ENCODE measurements at places on chromosomes 11 and 22.

DNA sequence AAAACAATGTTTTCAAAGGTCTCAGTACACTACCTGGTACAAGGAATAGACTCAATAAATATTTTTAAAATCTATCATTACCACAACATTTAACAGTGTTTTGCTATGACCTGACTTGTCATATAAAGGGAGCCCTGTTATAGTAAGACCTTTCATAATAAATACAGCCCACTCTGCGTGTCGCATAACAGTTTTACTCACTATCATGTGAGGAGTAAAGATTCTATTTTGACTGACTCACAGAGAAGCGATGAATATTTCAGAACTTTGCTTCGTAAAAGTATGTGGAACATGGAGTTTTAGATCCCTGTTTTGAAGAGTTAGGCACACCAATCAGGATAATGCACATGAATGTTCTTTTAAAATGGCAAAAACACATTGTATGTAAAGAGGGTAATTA is 531.2 kb downstream of the KCNA4 start:
- no peak for DNase-seq

DNA sequence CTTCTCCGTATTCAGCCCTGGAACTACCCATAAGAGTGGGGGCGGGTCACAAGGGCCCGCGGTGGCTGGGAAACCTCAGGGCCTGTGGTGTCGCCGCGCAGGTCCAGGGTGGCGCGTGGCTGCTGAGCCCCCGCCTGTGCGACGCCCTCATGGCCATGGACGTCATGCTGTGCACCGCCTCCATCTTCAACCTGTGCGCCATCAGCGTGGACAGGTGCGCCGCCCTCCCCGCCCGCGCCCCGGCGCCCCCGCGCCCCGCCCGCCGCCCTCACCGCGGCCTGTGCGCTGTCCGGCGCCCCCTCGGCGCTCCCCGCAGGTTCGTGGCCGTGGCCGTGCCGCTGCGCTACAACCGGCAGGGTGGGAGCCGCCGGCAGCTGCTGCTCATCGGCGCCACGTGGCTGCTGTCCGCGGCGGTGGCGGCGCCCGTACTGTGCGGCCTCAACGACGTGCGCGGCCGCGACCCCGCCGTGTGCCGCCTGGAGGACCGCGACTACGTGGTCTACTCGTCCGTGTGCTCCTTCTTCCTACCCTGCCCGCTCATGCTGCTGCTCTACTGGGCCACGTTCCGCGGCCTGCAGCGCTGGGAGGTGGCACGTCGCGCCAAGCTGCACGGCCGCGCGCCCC is 2.4 kb downstream of the DRD4 start:
- DNase-seq: no peak

DNA sequence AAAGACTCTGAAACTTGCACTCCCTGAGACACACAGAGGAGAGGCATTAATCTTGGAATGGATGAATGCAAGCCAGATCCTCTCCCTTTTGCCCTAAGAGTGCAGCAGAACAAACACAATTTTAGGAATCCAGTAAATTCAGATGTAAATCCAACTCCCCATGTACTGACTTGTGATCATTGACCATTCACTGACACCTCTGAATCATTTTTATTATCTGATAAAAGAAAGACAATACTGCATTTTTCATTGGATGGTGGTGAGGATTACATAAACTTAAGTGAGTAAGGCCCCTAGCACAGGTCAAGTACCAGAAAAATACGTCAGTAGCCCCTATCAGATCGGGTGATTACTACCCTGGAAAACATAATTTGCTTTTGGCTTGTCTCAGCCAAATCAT is 782.9 kb upstream of the API5 start:
- no peak for DNase-seq

- no peak for DNase-seq
Observed at GRCh38 chr11:65888163-65888814, at the start of gene FIBP. Gene FIBP, minus strand, starts transcription at chr11:65888471. Its CDS starts 53 bp downstream, at chr11:65888418.

- no peak for DNase-seq
Observed at GRCh38 chr11:77073328-77074001, 6.7 kb downstream of the CAPN5 start.

DNA sequence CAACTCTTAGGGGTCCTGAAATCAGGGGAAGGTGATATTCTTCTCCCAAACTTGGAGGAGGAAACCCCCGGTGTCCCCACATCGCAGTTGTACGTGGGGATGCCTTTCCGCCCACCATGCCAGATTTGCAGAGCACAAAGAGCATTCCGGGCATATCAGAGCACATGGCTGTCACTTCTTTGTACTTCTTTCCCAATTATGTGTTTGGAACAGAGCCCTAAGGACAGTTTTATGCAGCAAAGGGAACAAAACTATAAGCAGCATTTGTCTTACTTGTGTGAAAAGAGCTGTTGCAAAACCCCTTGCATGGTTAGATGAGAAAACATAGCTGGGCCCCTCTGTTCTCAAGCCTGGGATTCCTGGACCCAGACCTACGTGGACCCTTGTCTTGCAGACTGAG is 41.2 kb downstream of the NTM start:
- DNase-seq: no peak

DNA sequence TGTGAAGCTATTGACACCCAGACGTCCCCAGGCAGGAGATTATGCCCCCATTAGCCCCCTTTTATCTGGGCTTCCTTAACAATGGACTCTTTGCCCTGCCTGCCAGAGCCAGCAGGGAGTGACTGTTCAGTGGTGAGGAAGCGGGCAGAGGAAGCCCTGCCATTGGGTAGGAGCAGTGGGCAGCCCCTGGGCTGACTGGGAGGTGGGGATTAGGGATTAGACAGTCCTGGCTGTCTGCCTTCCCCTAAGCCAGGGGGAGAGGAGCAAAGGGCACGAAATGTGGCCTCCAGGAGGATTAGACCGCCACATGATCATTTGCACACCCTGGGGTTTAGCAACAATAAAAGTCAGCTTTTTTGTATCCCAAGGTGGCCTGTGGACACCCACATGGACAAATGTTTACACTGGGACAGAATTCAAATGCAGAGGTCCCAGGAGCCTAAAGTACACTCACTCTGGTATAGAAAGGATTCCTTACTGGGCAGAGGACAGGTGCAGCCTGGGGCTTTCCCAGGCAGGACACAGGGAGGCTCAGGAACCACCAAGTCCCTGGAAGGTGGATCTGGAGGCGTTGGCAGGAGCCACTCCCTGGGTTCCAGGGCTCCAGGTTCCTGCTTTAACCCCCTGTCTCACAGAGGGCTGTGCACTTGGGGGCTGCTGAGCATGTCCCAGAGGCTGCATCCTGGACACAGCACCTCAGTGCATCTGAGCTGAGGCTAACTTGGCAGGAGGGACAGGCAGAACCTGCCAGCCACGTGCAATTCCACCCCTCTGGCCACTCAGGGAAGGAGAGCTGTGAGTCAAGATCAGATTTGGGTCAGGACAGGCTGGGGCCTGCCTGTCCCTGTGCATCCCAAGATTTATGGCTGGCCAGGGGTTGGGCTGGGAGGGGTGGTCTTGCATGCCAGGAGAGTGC is 2.1 kb downstream of the PNPLA3 start:
- DNase-seq: no peak

GRCh38 chr22:36439481-36440271 is 41.8 kb downstream of the TXN2 start:
- DNase-seq: no peak

GRCh38 chr11:5280582-5281102 is 10.9 kb upstream of the HBE1 start:
- DNase-seq: no peak

DNA sequence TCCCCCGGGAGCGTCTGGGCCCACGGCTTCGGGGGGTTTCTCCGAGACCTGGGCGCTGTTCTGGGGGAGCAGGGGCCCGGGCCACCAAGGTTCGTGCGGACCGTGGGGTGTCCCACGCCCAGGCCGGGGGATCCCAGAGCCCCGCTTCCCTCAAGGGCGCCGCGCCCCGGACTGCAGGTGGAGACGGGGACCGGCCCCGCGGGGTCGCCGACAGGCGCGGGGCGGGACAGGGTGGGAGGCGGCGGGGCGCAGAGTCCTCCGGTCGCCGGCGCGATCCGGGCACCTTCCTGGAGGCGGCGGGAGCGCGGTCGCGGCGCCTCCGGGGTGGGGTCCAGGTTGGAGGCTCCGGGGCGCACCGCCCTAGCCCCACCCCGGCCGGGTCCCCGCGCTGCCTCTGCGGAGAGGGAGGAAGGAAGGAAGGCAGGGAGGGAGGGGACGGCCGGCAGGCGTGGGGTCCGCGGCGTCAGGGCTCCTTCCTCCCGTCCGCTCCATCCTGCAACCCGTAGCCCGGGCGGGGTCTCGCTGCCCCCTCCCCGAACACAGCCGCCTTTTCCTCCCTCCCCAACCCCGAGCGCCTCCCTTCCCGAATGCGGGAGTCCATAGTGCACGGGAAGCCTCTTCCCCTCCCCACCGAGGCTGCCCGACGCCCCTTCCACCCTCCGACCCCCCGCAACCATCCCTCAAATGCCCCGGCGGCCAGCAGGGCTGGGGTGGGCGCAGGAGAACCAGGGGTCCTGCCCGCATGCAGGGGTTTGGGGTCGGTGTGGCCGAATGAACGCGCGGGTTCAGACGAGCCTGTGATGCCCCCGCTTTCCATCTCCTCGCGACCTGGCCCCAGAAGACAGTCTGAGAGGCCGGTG is 4.3 kb upstream of the ZBED4 start:
- DNase-seq: no peak

- no peak for DNase-seq
Observed at GRCh38 chr11:91755951-91756707, 468.5 kb upstream of the FAT3 start.

DNA sequence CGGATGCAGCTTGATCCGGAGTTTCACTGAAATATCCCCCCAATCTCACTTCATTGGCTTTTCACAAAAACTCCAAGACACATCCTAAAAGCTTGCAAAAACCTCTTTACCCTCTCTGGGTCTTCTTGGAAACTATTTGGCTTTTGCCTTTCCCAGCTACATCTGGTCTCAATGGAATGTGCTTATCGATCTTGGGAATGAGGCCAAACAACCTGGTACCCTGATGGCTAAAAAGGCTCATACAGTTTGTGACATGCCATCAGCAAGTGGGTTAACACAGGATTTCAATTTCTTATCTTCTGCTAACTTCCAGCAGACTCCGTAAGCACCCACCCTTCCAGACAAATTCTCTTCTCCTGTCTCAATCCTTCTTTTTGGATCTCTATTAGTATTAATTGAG is 45.9 kb upstream of the TEAD1 start:
- DNase-seq: no peak

DNA sequence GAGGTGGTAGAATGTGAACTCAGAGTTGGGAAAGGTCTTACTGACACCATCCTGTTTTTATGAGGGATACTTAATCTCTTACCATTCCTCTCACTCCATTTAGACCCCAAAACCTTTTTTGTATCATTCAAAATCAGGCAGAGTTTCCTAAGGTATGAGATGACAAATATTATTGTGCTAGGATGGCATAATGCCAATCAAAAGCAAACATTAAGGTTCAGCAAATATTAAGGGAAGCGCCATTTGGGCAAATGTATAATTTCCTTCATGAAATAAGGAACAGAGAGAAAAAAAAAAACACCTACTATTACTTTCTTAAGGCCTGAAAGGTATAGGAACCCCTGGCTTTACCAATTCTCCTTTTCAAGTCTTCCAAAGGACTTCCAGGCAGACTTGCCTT is 62.4 kb downstream of the SMCO4 start:
- DNase-seq: no peak

GRCh38 chr11:124877631-124877909 is 12.3 kb downstream of the ROBO3 start:
- DNase-seq: no peak

DNA sequence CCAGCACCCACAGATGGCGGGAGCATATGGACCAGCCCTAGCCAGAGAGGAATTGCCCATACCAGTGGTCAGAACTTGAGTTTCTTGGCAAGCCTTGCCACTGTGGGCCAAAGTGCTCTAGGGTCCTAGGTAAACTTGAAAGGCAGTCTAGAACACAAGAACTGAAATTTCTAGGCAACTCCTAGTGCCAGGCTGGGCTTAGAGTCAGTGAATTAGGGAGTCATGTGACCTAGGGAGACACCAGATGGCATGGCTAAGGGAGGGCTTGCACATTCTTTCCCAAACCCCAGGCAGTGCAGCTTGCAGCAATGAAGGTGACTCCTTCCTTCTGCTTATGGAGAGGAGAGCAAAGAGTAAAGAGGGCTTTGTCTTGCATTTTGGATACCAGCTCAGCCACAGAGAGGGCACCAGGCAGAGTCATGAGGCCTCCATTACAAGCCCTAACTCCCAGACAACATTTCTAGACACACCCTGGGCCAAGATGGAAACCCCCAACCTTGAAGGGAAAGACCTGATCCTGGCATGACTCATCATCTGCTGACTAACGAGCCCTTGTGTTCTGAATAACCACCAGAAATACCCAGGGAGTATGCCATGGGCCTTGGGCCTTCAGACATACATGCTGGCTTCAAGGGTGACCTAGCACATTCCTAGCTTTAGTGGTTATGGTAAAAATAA is 19.2 kb upstream of the OR56A3 start:
- DNase-seq: no peak

DNA sequence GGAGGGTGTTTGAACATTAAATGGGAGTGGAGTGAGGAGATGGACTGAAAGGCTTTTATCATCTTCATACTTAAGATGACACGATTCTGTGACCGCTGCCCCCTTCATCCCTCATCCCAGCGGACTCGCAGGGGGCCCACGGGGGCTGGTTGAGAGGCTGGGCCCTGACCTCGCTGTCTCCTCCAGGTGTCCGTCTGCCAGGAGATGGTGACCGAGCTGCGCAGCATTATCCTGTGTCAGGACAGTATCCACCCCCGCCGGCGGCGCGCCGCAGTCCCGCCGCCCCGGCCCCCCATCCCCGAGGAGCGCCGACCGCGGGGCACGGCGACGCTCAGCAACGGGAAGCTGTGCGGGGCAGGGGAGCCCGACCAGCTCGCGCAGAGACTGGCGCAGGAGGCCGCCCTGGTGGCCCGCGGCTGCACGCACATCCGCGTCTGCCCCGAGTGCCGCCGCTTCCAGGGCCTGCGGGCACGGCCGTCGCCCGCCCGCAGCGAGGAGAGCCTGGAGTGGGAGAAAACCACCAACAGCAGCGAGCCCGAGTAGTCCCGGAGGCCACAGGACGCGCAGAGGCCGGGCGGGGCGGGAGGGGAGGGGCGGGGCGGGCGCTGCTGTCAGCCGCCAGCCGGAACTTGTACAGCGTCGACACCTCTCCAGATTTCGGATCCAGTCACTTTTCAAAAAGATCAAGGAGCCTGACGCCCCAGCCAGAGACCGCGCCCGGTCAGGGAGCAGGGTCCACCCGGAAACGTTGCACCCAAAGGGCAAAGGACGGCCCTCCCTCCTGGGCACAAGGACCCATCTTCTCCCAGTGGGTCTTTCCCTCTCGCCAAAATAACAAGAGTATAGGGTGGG is 38.0 kb upstream of the TBCEL start:
- no peak for DNase-seq

GRCh38 chr11:44399968-44400367 is 90.0 kb upstream of the ALX4 start:
- DNase-seq: no peak

DNA sequence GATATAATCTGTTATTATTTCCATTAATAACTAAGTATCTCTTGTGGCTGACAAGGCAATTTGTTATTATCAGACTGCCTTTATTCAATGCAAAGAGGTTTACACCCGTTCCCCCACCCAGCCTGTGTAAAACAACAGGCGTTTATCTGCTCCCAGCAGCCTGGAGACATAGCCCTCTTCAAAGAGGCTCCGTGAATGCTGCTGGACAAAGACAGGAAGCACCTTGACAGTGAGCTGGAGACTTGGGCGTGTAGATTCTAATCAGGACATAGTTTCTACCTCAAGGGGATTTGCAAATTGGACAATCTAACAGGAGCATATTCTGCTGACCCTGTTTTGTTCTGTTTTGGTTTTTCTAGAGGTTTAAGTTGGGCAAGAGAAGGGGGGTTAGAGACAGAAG is 733.0 kb upstream of the KIRREL3 start:
- DNase-seq: no peak
